ENCODE measurements at places on chromosomes 5 and 9. TPM values are rescaled to one million over a fixed set of nuclear protein-coding genes. Genes with fewer than 3 reads are reported as not detected.

The RFESD gene
- 0.17 TPM for total RNA-seq

The LURAP1L gene
- total RNA-seq, result 26.5 TPM

The OTP gene
- not detected for total RNA-seq

The BRINP1 gene
- 0.35 TPM for total RNA-seq

The UGT3A1 gene
- not detected for total RNA-seq

The SLC6A7 gene
- total RNA-seq, result not detected

The SPARC gene
- 4,412 TPM for total RNA-seq

The ORM2 gene
- not detected for total RNA-seq

All from pericardium fibroblast (primary cell).